ENCODE measurements at places on chromosomes 7 and 10.

- peak; percentile 73 for DNase-seq
Measured at GRCh38 chr7:155296788-155297516, 726 bp upstream of the INSIG1 start.

DNA sequence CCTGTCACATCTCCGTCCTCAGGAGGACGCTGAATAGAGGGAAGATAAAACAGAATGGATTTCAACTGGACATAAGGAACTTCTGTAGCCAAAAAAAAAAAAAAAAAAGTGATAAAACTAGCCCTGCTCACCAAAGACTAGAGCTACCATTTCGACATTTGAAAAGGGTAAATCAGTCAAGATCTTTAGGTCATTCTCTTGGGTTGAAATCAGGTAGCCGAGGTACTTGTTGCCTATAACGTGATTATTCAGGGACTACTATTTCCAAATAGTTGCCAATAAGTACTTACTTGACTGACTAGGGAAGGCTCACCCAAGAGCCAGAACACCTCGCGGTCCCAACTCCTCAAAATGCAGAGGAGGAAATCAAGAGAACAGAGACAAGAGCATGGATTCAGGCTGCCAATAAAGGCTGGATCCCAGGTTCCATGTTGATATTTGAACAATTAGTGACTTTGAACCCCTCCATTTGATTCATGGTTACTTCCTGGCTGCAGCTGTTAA, 2.0 kb downstream of the RHEB start:
- no peak for DNase-seq

GRCh38 chr10:119283387-119283786, 76.0 kb downstream of the GRK5 start:
- no peak for DNase-seq

DNA sequence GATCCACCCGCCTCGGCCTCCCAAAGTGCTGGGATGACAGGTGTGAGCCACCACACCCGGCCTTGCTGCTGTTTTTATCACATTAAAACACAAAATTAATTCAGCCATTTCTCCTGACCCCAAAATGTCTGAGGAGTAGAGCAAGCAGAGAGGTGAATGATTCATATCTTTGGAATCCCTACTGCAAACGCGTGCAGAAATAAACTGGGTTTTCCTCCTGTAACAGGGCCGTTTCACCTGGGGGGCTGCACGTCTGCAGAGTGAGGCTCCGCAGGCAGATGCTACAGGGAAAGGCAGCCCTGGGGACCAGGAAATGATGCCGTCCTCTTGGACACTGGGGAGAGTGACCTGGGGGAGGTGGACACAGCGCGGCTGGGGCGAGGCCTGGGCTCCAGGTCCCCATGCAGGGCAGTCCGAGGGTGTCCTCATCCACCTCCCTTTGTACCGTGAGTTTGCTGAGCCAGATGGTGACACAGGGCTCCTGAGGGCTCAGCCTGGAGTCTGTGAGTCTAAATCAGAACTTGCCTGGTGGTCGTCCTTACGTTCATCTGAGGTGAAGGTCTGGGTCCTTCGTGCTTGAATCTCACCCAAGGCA, 41.9 kb downstream of the PDGFA start:
- DNase-seq = no peak

GRCh38 chr10:34746094-34746493, 69.0 kb downstream of the PARD3 start:
- no peak for DNase-seq

GRCh38 chr10:101615525-101616116, 27.5 kb downstream of the DPCD start:
- DNase-seq = no peak

DNA sequence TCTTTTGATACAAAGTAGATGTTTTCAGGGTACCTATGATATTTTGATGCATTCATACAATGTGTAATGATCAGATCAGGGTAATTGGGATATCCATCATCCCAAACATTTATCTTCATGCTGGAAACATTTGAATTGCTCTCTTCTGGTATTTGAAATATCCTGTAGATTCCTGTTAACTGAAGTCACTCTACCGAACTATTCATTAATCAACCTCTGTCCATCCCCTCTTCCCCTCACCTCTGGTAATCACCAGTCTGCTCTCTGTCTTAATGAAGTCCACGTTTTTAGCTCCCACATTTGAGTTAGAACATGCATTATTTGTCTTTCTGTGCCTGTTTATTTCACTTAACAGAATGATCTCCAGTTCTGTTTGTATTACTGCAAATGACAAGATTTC, 11.3 kb downstream of the MTG1 start:
- DNase-seq = no peak

GRCh38 chr10:120426306-120426705, 30.7 kb upstream of the PLPP4 start:
- no peak for DNase-seq

DNA sequence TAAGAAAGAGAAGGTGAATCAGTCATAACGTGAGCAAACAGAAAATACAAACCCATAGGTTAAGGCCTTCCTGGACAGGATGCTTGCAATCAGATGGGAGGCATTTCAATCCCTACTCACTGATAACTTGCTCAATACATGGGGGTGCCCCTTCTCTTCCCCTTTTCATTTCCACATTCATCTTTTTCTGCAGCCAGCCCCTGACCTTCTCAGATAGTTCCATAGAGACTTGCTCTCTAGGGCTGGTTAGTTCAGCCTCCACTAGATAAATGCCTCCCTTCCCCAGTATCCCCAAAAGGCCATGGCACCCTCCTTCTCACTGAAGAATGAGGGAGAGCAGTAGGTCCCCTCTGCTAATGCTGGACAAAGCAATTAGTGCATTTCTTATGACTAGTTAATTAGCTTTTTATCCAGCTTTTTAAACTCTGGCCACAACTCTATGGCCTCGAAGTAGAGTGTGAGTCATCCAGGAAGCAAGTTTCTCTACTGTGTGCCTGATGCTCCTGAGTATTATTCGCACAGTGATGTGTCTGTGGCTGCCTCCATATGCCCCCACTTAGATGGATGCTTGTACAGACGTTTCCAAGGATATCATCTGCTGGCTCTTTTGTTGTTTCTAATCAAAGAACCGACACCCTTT, 12.7 kb downstream of the CHN2 start:
- DNase-seq = no peak

- no peak for DNase-seq
Measured at GRCh38 chr10:122147663-122148062, 123.4 kb upstream of the BTBD16 start.

GRCh38 chr7:139538881-139539635, 15.6 kb downstream of the CLEC2L start:
- DNase-seq = no peak

DNA sequence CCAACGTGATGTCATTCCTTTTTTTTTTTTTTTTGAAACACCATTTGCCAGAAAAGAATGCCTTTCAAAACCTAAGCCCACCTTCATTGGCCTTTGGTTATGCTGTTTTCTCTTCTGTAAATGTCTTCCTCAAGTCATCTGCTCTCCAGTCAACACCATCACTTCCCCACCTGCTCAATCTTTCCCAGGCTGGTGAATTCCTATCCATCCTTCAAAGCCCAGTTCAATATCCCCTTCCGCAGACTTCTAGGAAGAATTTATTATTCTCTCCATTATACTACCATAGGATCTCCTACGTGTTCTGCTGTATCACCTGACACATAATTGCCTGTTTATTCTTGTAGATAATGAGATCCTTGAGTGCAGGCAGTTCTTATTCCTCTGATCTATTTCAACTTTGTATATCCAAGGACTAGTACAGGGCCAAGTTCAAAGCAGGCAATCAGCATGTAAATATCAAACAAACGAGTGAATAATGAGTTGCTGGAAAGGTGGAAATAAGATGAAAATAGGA, 73.5 kb upstream of the PRR15 start:
- DNase-seq = no peak

DNA sequence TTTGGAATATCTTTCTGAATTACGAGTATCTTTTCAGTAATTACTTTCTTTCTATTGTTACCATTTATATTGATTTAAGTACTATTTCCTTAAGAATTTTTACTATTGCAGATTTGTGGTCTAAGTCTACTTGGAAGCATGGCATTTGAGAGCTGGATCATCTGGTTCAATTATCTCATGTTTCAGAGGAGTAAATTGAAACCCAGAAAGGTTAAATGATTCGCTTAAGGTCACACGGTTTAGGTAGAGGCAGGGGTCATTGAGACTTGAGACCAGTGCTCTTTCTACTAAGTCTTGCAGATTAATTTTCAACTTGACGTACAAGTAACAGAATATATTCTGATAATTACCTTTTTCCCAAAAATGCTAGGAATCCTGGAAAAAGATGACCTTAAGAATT, 109.2 kb upstream of the GLCCI1 start:
- no peak for DNase-seq

GRCh38 chr7:116139007-116139406, 71.3 kb upstream of the TES start:
- DNase-seq = no peak

DNA sequence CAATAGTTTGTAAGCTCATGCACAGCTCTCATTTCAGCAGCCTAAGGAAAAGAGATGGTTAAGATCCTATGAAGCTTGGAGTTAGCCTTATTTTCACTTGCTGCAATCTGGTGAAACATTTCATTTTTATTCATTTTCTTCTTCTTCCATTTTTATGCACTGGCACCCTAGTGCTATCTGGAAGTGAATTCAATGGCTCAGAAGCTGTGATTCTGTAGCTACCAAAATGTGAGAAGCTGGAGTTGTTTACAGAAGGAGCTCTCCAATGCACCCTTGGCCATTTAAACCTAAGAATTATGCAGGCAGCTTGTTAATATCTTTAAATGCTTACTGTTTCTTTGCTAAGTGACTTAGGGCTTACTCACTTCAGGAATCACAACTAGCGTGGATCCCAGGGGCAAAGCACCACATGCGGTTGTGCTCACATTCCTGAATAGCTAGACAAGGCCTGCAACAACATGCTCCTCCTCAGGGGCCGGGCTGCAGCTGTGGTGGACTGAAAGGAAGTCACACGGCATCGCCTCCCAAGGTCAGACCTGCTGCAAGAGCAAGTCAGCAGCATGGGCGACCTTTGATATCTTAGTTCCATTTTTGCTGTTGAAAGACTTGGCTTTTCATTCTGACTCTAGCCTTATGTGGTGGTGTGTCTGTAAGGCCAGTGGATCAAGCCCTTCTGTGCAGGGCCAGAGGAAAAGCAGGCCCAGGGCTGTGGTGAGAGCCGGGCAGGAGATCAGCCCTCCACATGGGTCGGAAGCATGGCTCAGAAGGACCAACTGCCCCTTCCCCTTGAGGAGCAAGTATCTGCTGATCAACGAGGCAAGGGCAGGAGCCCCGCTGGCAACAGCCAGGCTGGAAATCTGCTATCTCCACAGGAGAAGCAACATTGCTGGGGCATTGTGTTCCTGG, 91.9 kb upstream of the MBL2 start:
- no peak for DNase-seq

GRCh38 chr10:52836816-52837215, 64.2 kb upstream of the MBL2 start:
- no peak for DNase-seq

DNA sequence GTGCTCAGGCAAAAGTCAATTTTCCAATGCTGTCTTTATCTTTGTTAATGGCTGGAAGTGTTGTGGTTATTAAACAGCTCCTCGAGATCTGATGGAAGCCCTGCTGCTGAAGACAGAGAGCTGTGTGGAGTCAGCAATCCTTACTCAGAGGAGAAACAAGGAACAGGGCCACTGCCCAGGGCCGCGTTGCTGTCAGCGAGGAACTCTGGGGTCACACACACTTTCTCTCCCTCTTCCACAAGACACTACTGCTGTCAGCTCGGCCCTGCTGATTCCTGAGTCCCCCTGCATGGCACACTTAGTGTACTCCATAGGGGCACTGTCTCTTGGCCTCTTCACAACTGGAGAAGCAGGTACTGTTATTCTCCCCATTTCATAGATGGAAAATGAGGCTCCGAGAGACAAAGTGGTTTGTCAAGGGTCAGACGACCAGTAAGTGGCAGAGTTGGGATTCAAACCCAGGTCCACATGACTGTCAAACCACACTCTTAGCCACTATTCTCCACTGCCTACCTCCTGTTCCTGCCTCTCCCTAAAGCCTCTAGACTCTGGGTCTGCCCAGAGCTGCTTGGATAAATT, 29.3 kb upstream of the PDCD4 start:
- no peak for DNase-seq

DNA sequence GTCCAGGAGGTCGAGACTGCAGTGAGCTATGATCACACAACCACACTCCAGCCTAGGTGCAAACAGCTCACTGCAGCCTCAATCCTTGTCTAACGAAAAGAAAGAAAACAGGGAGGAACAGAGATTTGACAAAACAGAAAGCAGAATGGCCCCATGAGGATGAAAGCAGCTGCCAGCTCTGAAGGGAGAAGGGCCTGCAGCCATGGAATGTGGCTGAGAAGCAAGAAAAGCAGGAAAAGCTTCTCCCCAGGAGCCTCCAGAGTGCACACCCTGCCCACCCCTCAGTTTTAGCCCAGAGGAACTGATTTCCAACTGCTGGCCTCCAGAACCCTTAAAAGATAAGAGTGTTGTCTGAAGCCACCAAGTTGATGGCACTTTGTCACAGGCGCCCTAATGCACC, 13.0 kb downstream of the ESYT2 start:
- no peak for DNase-seq

DNA sequence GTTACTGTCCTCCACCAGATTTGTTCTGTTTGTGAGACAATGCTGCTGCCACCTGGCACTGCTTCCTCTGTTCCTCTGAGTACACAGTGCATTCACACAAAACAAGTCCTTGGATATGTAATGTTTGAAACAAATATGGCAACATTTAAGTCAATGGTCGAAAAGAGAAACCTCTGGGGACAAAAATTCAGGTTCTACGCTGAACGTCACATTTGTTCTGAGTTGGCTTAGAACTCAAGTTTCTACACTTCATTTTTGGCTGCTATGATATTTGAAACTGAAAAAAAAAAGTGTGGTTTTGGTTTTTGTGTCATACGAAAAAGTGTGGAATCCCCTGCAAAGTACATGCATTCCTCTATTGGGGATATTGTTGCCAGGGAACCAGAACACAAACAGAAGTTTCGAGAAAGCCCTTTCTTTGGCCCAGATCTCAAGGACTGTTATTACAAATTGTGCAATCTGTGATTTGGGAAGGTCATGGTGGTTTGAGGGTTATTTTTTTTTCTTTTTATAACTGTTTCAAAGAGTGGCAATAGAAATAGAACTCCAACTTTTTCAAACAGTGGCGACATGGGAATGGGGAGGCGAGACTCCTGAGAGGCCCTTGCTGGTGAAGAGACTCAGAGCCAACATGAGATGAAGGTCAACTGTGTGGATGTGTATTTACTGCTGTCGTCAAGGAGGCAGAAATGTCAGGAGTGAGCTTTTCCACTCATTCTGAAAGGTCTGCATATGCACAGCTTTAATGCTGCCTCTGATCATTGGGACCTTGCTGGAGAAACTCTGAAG, 127.5 kb downstream of the CUBN start:
- DNase-seq = no peak

All from activated CD8-positive, alpha-beta memory T cell treated with anti-CD3 and anti-CD28 coated beads for 1 hour (primary cell).